ENCODE measurements at places on chromosomes 5 and 9.

- no peak for DNase-seq
Measured at GRCh38 chr5:95863383-95863757, 40.8 kb upstream of the GLRX start.

GRCh38 chr5:75239681-75240080 is 3.0 kb upstream of the ANKRD31 start:
- DNase-seq: peak; percentile 68

GRCh38 chr5:143374496-143375217 is 28.8 kb downstream of the NR3C1 start:
- no peak for DNase-seq

- DNase-seq: no peak
Measured at GRCh38 chr9:5510989-5511388, 658 bp downstream of the PDCD1LG2 start.

DNA sequence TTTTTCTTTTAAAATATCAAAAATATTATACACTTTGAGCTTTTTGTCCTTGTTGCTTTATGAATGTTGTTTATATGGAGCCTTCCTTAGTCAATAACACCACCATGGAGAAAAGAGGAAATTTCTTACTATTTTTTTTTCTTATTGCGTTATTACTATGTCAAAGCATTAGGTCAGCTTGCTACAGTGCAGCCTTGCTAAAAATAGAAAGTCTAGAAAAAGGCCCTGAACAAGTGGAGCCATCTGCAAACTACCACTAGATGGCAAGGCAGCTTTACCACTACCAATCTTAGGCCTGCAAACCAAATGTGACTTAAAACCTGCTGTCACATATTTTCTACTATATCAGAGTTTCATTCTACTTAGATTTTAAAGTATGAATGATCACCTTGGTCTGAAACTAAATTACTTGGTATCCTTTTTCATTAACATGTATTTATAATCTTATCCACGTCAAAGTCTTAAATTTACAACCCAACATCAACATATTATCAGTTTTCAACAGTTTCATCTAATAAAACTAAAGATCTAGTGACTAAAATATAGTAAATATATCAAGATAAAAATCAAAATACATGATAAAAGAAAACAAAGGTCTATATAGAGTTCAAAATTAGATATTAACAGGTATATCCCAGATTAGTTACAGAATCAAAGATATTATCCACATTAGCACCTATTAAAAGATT is 113.1 kb upstream of the ACOT12 start:
- DNase-seq: peak; percentile 66

DNA sequence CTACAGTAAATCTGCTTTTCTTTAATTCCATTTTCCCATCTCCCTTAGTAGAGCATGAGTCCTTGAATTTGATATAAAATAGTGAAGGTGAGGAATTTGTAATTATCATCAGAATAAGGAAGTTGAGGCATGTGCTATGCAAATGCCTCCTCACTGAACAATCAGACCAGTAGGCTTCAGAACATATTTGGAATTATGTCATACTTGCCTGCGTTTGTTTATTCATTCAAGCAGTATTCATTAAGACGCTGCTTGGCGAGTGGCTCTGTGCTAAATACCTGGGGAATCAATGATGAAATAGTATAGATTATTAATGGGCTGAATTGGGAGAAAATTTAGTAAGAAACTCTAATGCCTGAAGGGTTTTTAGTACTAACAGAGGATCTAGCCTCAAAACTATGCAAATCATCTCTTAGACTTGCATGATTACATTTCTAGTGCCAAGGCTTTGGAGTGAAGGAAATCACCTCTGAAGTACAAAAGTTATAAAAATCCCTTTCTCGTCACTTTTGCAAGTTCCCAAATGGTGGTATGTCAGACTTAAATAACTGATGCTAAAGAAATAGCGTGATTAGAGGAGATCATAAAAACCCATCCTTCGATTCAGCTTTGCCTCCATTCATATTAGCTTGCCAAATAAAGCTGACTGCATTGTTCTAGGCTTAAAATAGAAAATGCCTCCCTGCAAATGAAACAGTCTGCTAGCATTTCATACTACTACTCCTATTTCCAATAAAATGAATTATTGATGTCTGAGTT is 141.7 kb downstream of the PCSK5 start:
- DNase-seq: no peak

DNA sequence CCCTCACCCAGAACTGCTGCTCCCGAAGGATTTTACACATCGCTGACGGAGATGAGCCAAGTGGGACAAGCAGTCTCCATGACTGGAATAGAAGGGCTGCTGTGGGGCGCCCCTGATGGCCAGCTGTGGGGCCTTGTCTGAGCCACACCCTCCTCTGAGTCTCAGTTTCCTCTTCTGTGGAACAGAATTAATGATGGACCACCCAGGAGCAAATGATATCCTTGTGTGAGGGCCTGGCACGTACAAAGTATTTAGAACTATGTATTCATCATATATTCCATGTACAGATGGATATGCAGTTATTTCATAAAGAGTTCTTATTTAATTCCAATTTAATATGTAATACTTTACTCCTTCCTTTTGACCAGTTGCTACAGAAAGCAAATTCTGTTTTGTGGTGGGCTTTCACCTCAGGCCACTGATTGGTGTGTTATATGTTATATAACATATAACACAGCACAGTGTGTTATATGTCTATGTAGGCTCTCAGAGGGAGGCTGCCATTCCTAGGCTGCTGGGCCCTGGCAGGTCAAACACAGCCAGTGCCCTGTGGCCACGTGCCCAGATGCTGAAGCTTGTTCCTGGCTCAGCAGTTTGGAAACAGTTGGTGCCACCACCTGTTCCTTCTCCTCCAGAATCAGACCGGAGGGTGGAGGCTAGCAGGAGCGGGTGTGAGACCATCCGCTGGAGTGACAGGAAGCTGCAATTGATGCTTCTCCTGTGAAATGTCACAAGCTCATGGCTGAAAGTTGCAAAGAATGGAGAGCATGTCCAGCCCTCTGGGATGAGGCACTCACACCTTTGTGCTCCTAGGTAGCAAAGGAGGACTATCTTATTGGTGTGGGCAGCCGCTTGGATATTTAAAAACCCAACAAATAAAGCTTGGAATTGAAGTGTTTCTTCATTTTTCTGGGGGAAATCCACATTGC is 4.4 kb upstream of the FGD3 start:
- no peak for DNase-seq

GRCh38 chr9:116494815-116495634 is 192.1 kb upstream of the TRIM32 start:
- DNase-seq: no peak

- DNase-seq: no peak
Measured at GRCh38 chr9:132637351-132637750, 32.4 kb downstream of the DDX31 start.

- peak; percentile 78 for DNase-seq
Measured at GRCh38 chr5:132466433-132467286, 23.9 kb downstream of the IRF1 start.

GRCh38 chr5:115522832-115523403 is 21.7 kb downstream of the FEM1C start:
- no peak for DNase-seq

DNA sequence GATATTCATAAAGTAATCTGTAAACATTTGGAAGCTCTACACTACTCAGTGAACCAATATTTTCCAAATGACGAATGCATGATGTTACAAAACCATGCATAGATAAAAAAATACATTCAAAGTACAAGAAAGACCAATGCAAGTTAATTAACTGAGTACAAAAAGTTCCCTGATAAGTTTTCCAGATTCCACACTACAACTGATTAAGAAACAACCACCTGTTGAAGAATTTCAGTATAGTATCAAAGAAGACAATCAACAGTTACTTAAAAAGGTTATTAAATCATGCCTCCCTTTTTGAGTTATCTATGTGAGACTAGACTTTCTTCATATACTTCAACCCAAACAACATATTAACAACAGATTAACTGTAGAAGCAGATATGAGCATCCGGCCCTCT is 192.4 kb downstream of the ARL15 start:
- no peak for DNase-seq

GRCh38 chr9:976943-977837 is 735 bp downstream of the DMRT3 start:
- DNase-seq: peak; percentile 24

- peak; percentile 79 for DNase-seq
Measured at GRCh38 chr5:73093943-73094342, 26.4 kb upstream of the TMEM171 start.

- no peak for DNase-seq
Measured at GRCh38 chr5:90134892-90135291, 274.7 kb downstream of the CETN3 start.

DNA sequence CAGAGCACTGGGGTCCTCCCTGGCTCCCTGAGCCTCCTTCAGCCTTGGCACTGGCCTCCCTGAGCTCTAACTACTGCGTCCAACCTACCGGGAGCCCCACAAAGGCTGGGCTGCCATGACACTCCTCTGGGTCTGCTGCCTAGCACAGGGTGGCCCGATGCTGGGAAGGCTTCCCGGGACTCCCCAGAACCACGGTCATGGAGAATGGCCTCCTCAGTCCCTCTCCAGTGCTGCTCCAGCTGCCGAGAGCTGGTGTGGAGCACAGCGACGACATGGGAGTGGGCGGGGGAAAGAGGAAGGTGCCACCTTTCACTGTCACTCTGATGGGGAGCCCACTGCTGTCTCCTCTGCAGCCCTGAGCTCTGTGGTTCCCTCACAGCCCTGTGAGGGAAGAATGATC is 61.5 kb upstream of the RNF130 start:
- no peak for DNase-seq

GRCh38 chr5:135871268-135871915 is 24.2 kb downstream of the IL9 start:
- no peak for DNase-seq

GRCh38 chr5:80760680-80761079 is 105.9 kb upstream of the DHFR start:
- no peak for DNase-seq

DNA sequence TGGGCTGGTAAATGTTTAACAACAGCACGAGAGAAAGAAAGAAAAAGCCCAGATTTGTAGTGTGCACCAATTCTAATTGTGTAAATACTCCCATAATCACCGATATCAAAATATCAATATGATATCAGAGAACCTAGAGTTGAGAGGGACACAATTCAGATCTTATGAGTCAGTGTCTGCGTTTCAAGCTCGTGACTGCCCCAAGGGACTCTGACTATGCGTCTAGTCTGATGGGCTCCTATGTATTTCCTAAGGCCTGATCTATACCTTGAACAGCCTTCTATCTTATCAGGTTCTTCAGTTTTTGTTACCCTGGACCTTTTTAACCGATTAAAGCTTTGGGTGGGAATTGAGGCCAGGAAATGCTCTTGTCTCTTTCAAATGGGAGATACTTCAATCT is 243.0 kb upstream of the SLC24A2 start:
- no peak for DNase-seq

GRCh38 chr5:108141676-108142075 is 240.2 kb downstream of the FBXL17 start:
- DNase-seq: peak; percentile 43

- DNase-seq: no peak
Measured at GRCh38 chr5:105616599-105616998, 2054.0 kb upstream of the NUDT12 start.

GRCh38 chr5:164671640-164672039 is 1166.2 kb downstream of the MAT2B start:
- DNase-seq: no peak

DNA sequence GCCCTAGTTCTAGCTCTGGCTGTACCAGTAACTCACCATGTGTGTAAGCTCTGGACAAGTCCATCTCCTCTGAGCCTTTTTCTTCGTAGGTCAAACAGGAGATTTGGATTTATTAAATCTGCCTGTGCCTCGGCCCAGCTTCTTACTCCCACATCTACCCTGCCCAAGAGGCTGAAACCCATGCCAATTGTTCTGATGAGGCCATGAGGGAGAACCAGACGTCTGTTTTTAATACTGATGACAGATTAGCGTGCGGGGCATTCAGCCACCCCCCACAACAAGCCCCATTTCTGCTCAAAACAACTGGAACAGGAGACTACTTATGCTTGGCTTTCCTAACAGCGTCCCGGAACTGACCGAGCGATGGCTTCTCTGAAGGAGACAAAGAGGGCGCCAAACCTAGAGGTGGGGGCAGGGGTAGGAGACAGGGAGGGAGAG is 81.2 kb upstream of the TRIM32 start:
- DNase-seq: no peak

GRCh38 chr5:93279296-93279963 is 301.6 kb downstream of the NR2F1-AS1 start:
- no peak for DNase-seq

- DNase-seq: no peak
Measured at GRCh38 chr5:140035881-140036280, 7.2 kb downstream of the NRG2 start.

GRCh38 chr9:93141771-93142483 is 7.9 kb upstream of the NINJ1 start:
- DNase-seq: peak; percentile 80

DNA sequence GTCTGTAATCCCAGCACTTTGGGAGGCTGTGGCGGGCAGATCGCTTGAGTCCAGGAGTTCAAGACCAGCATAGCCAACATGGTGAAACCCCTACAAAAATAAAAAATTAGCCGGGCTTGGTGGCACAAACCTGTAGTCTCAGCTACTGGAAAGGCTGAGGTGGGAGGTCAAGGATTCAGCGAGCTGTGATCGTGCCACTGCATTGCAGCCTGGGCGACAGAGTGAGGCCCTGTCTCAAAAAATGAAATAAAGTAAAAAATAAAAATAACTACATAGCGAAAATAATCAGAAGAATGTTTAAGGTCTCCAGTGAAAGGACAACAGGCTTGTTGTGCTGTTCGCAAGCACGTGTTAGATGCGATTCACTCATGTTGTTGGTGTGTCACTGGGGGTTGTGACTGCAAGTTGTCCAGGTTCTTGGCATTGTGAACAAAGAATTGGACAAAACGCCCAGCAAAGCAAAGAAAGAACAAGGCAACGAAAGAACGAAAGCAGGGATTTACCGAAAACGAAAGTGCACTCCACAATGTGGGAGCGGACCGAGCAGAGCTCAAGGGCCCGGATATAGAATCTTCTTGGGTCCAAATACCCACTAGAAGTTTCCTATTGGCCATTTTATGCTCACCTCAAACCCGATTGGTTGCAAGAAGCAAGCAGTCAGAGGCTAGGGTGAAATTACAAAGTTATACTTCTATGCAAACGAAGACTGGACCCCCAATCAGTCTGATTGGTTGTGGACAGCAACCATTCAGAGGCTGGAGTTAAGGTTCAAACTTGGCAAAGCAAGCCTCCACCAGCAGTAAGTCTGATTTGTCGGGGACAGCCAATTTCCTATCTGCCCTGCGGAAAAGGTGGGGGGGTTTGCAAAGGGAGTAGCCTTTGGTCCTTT is 844 bp upstream of the MCCC2 start:
- peak; percentile 64 for DNase-seq

GRCh38 chr5:161219816-161220215 is 326.7 kb downstream of the GABRB2 start:
- DNase-seq: no peak

GRCh38 chr5:105905392-105905791 is 1765.3 kb downstream of the EFNA5 start:
- DNase-seq: no peak

DNA sequence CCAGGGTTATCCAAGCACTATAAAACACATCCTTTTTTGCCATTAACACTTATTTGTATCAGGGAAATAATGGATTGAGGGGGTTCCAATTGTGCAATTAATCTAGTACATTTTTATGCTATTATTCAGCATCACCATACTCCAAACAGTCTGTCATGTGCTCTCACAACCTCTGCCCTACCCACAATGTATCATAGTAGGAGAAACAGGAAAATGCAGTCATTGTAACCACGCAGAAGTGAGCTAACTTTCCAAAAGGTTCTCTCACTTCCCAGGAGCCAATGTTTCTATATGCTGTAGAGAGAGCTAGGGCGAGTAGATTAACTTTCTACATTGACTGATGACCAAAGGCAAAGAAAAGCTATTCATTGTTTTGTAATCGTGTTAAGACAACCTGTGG is 29.8 kb downstream of the DAB2 start:
- peak; percentile 92 for DNase-seq

- no peak for DNase-seq
Measured at GRCh38 chr9:89743573-89744254, 138.9 kb downstream of the GADD45G start.

Measured in mammary epithelial cell (primary cell).